Fibroblast of the aortic adventitia (primary cell): ENCODE measurements at places on chromosomes 5 and 9.

- DNase-seq = no peak
Observed at GRCh38 chr9:92173318-92173717, 58.1 kb upstream of the SPTLC1 start.

DNA sequence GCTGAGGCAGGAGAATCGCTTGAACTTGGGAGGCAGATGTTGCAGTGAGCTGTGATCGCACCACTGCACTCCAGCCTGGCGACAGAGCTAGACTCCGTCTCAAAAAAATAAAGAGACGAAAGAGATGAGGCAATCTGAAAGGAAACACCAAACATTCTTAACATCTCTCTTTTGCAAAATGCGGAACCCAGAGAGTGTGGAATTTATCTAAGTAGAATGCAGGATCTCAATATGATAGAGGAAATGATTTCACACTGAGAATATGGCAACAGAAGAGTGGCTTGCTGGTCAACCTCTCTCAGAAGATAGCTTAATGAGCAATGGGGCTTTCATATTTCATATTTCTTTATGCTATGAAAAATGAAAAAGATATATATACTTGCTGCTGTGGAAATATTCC, 33.4 kb upstream of the PCA3 start:
- no peak for DNase-seq

DNA sequence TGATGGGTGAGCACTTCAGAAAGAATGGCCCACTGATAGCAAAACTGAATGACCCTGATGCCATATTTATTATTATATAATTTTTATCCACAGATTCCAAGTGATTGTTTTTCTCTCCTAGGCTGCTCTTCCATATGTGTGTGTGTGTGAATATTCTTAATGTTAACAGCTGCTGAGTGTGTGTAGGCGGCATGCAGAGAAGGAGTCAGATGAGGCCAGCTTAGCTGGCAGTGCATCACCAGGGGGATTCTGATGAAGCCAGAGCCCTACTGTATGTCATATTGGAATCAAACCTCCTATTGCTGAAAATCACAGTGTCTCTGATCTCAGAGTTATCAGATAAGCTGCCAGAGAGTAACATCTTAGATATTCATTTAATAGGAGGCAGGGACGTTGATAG, 177.1 kb downstream of the DMAC1 start:
- DNase-seq = no peak

GRCh38 chr5:148866024-148866423, 39.6 kb downstream of the ADRB2 start:
- no peak for DNase-seq

- no peak for DNase-seq
Observed at GRCh38 chr5:10328323-10328722, 20.6 kb upstream of the CMBL start.

- DNase-seq = peak; percentile 77
Observed at GRCh38 chr5:144547098-144547499, 376.4 kb downstream of the KCTD16 start.

DNA sequence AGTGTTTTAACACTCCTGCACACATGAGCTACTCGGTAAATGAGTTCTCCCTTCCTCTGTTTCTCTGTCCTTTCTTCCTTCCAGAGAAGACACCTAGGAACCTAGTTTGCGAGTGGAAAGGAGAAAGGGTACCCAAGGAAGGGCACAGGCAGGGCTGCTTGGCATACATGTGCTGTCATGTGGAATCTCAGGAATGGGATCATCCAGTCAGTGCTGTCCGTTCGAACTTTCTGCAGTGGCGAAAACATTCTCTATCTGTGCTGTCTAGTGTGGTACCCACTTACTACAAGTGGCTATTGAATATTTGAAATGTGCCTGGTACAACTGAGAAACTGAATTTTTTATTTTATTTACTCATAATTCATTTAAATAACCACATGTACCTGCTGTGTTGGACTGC, 28.0 kb downstream of the NLN start:
- DNase-seq = no peak

- peak; percentile 9 for DNase-seq
Observed at GRCh38 chr9:89109666-89110065, 69.0 kb downstream of the SHC3 start.

DNA sequence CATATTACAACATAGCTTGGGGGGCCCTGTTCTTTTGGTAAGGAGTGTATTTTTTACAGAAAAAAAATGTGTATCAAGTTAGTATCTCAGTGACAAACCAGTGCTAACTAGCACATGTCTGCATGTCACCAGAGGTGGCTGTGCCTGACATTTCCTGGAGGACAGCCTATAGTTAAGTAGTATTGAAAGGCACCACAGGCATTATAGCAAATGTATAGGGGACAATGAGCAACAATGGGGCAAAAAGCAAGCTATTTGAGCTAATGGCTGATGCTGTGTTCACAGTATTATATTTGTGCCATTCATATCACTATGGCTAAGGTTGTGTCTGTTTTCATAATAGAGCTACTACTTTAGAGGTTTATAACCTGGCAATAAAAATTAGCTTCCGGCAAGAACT, 1644.0 kb downstream of the MAT2B start:
- DNase-seq = no peak

DNA sequence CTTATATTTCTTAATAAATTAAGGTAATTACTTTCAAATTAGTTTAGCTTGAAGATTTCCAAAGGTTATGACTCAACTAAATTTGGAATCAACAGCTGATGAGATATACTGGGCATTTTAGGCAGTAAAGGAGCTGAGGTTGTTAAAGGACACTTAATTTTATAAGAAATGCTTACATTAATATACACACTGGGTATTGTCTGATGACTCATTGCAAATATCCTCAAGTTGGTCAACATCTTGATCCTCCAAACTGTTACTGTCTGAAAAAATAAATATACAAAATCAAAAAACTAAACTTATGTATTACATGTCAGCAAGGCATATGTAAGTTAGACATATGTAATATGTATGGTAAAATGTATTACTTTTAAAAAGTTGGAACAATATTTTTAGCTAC, 3.4 kb downstream of the GFM2 start:
- no peak for DNase-seq

DNA sequence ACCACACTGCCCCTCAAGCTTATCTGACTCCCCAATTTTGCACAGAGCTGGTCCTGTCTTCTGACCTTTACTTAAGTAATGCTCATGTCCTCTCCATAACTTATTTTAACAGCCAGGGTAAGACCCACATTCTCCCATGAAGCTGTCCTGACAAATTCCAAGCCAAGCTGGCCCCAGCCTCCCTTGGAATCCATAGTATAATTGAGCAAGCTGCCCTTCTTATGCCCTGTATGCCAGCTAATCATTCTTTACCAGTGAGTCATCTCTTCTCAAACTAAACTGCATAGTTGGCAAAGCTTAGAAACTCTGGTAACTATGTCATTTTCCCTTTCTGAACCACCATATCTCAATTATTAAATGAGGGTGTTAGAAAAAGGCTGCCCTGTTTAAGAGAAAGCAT, 92.4 kb downstream of the NFIB start:
- peak; percentile 89 for DNase-seq

- DNase-seq = no peak
Observed at GRCh38 chr9:8329561-8330283, 530.1 kb upstream of the DMAC1 start.

DNA sequence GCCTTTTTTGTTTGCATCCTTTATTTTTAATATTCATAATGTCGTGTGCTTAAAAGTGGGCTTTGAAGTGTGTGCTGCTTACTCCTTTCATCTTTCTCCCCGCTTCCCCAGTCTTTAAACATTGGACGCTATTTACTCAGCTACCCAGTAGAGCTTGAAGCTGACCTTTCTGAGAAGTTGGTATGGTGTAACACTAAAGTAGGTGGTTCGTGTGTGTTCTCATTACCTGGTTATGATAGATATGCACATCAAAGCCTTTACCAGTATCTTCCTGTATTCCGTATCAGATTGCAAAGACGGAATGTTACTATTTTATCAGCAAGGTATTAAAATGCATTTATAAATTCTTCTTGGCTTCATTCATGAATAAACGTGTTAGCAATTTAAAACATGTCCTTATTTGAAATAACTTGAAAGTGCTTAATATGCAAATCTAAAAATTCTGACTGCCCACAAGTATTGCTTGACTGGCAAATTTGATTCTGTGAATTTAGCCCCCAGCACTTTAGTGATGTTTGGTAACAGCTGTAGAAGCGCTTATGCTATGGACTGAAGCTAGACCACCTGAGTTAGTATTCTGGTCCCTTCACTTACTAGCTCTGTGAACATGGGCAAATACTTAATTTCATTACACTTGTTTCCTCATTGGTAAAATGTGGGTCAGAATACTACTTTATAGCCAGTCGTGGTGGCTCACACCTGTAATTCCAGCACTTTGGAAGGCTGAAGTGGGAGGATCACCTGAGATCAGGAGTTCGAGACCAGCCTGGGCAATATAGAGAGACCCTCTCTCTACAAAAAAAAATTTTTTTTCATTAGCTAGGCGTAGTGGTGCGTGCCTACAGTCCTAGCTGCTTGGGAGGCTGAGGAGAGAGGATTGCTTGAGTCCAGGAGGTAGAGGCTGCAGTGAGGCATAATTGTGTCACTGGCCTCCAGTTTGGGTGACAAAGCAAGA, 1.7 kb downstream of the RRAGA start:
- DNase-seq = no peak

DNA sequence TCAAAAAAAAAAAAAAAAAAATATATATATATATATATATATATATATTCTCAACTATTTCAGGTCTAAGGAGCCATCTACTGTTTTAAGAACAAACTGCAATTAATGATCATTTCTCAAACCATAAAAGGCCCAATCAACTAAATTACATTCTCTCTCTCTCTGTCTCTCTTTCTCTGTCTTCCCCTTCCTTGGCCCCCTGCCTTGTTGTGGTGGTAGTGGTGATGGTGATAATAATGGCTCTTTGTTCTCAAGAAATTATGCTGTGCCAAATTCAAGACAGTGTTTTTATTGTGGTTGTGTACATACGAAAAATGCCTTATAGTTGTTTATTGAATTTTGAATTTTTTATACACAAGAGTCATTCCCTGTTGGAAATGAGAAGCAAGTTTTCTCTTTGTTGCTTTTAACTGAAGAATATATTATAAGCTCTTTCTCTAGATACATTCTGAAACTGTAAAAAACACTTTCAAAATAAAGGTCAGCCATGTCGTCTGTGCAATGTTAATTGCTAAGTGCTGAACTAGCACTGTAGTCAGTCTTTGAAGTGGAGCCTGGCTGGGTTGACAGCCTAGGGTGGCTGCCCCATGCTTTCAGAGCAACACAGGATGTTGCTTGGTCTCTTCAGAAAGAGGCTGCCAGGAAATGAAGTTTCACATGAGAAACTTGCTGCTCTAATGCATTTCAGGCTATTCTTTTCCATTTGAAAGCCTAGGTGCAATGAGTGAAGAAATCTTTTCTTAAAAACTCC, 96.0 kb downstream of the HINT1 start:
- no peak for DNase-seq

- no peak for DNase-seq
Observed at GRCh38 chr9:33148367-33149014, 18.6 kb downstream of the B4GALT1 start.

- no peak for DNase-seq
Observed at GRCh38 chr9:6109986-6110385, 94.6 kb upstream of the RANBP6 start.

- DNase-seq = peak; percentile 99
Observed at GRCh38 chr9:134455934-134456755, 129.9 kb downstream of the RXRA start.
